ENCODE measurements at places on chromosomes 3 and 15. TPM values are rescaled to one million over a fixed set of nuclear protein-coding genes. Genes with fewer than 3 reads are reported as not detected.

The HAPLN3 gene
- total RNA-seq: 1.7 TPM

The WDR93 gene
- total RNA-seq: not detected

The LSM3 gene
- total RNA-seq: 7.0 TPM

The TMEM212 gene
- not detected for total RNA-seq

The PSTPIP1 gene
- 0.72 TPM for total RNA-seq

The CRTAP gene
- total RNA-seq: 256 TPM

The GP9 gene
- not detected for total RNA-seq

Measured in tracheal epithelial cell (primary cell).